ENCODE measurements at places on chromosomes 1 and 21.

DNA sequence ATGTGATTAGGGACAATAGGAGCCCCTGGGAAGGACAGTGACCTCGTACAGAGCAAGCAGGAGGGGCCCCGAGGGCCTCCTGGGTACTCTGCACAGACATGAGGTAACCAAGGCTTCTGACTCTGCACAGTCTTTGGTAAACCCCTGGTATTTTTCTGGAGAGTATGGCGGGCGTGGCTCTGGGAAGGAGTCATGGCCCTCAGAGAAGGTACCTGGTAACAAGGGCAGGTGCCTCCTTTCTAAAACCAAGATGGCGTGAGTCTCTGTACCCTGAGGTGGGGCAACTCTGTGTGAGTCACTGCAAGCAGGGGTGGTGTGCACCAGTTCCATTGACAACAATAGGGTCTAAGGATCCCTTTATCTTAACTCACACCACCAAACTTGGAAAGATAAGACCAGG lies 39.9 kb upstream of the SLC19A1 start:
- no peak for DNase-seq

GRCh38 chr1:181094416-181095212 lies 6.1 kb downstream of the IER5 start:
- DNase-seq: no peak

DNA sequence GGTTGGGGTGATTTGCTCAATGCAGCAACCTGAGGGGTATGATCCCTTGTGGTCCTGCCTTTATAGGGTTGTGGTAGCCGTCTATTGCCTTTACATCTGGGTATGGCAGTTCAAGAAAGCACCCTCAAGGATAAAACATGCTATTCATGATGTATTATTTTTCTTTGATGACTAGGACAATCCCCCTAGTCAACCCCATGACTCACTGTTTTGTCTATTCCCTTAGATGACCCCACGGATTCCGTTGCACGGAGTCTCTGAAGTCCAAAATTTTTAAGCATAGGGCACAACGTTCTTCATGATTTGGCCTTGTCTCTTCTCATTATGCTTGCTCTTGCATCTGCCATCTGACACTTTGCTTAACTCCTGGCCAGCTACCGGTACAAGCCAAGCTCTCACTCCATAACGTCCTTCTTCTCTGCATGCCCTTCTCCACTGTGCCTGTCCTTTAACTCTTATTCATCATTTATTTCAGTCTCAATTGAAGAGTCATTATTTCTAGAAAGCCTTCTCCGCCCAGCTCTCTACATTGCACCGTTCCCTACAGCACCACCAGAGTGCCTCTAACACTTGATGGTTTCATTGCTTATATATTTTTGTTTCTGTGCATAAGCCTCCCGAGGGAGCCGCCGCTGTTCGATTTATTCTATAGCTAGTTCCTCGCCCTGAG lies 838 bp upstream of the DISP1 start:
- DNase-seq: no peak

- no peak for DNase-seq
Measured at GRCh38 chr1:154476791-154477190, 25.2 kb upstream of the TDRD10 start.

- DNase-seq: no peak
Measured at GRCh38 chr1:241802863-241803262, 45.1 kb upstream of the EXO1 start.

DNA sequence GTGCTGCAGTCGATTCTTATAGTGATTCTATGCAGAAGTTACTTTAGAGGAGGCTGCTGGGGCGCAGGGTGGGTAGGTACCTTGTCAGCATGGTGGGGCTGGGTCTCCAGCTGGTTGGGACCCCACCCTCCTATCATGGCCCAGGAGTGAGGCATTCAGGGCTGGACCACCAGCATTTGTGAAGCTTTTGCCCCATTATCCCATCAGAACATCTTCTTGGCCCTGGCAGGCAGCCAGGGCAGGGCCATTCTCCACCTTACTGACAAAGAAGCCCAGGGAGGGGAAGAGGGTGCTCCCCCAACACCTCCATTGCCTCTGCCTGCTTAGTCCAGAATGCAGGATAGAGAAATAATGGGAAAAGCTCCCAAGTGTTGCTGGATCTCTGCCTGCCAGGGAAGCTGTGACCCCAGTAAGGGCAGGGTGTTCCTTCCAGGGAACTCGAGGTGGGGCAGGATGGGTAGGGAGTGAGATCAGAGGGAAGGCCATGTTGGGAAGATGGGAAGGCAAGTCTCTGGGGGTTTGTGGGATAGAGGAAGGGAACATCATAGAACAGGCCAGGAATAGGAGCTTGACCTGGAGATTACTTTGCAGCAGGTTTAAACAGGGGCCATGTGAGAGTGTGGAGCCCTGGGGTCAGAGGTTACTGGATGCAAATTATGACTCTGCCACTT lies 16.2 kb upstream of the SLC2A1 start:
- no peak for DNase-seq

GRCh38 chr1:94345148-94345721 lies 73.0 kb upstream of the ABCD3 start:
- DNase-seq: no peak

GRCh38 chr1:151067185-151067584 lies 3.4 kb upstream of the GABPB2 start:
- DNase-seq: no peak

GRCh38 chr1:198333744-198334143 lies 176.9 kb downstream of the NEK7 start:
- no peak for DNase-seq

GRCh38 chr1:51329443-51330325 lies 678 bp downstream of the TTC39A start:
- no peak for DNase-seq

DNA sequence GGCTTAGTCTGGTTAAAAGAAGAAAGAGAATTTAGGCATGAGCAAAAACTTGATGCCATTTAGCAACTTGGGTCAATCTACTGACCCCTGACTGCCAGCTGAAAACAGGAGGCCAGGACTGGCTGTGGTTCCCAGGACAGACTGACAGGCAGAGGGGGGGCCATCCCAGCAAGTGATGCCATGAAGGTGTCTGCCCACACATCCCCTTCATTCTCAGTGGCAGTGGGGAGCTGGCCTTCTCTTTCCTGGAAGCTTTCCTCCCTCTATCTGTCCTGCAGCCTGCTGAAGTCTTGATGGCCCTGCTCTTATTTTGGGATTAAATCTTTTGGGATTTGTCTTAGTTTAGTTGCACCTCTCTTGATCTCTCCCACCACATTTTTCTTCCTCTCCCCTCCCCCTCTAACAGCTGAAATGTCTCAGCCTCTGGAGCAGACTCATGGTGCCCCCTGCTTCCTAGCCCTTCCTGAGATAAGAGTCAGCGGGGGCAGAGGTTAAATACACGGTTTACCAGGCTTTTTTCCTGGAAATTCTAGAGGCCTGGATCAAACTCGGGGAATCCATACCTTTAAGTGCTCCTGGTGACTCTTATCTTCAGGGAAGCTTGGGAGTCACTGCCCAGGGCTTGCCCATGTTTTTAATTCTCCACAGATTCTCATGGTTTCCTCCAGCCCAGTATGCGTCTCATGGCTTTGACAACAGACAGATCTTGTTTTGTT lies 99.5 kb upstream of the TSPAN2 start:
- no peak for DNase-seq

- no peak for DNase-seq
Measured at GRCh38 chr1:198597690-198598430, 41.0 kb upstream of the PTPRC start.

DNA sequence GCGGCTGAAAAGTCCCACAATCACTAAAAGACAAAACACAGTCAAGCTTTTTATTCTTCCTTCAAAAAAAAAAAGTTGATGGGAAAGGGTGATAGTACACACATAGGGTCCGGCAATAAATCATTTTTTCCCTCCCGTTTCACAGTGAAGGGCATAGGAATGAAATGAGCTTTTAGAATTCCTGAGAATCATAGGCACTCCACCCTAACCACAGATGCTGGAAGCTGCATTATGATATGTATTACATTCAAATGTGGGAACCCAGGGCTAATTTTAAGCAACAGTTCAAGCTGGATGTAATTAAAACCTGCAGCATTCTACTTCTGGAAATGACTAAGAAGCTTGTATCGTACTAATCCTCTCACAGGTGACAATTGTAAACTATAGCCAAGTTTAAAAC lies 75.7 kb upstream of the KCNJ15 start:
- no peak for DNase-seq

- no peak for DNase-seq
Measured at GRCh38 chr1:196063952-196064351, 544.3 kb downstream of the KCNT2 start.

DNA sequence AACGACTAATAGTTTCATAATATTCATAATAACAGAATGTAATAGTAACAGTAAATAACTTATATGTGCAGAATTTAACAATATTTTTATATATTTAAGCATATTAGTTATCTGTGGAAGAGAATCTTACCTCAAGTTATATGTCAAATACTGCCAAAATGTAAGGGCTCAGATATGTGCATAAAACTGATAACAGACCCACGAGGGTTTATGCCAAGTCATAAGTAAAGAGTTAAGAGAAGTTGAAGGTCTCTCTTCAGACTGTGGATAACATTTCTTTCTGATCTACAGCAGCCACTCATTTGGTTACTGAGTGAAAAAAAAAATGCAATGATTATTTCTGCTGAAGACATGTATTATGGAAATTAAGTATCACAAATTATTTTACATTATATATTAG lies 1167.8 kb upstream of the NCAM2 start:
- no peak for DNase-seq

DNA sequence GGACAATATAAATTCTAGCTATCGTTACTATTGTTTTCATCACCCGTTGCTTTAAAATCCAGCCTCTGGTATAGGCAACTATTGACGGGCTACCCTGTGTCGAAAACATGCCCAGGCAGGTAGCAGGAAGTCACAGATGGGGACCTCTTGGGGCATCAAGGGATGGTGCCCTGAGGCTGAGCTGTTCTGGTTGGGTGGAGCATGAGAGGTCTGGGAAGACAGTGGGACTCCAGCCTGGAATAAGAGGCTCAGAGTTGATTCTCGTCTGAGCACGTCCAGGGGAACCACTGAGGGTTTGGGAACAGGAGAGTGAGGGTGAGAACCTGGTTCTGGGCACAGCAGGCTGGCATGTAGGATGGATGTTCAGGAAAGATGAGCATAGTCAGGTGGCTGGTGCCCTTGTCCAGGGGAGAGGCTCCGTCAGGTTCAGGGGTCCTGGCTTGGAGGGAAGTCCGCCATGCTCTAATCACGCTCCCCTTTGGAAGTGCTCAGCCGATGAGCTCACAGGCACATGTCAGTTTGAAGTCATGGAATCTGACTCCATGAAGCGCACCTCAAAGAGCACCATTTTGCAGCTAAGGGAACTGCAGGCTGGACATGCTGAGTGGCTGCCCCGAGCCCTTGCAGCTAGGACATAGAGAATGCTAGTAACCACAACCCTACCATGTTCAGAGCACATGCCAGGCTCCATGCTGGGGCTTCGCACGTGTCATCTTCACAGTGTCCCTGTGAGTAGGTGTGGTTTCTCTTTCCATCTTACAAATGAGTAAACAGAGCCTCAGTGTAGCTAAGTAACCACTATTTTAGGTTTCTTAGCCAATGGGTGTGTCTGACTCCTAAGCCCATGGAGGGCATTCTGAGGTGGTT lies 21.0 kb downstream of the PCSK9 start:
- DNase-seq: peak; percentile 39

GRCh38 chr1:215376544-215377264 lies 190.4 kb upstream of the KCTD3 start:
- DNase-seq: no peak

- no peak for DNase-seq
Measured at GRCh38 chr1:1598720-1599029, 1.3 kb downstream of the FNDC10 start.

- peak; percentile 25 for DNase-seq
Measured at GRCh38 chr1:63148825-63149645, 173.3 kb upstream of the FOXD3 start.

GRCh38 chr1:232628335-232629249 lies 1.3 kb downstream of the SIPA1L2 start:
- DNase-seq: no peak

DNA sequence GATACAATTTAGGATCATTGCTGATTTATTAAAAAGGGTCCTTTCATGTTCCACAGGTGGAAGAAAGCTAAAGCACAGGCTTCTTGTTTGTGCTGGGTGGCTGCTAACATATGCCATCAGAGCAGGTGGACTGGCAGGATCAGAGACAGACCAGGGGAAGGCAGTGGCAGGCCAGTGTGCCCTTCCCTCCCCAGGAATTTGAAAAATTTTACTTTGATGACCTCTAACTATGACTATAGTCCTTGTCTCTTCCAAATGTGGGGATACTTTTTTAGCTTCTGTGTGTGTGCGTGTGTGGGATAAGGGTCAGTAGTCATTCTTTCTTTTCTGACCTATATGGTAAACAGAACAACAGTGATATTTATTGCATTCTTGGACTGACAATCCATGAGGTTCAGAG lies 49.9 kb downstream of the LHX9 start:
- no peak for DNase-seq

DNA sequence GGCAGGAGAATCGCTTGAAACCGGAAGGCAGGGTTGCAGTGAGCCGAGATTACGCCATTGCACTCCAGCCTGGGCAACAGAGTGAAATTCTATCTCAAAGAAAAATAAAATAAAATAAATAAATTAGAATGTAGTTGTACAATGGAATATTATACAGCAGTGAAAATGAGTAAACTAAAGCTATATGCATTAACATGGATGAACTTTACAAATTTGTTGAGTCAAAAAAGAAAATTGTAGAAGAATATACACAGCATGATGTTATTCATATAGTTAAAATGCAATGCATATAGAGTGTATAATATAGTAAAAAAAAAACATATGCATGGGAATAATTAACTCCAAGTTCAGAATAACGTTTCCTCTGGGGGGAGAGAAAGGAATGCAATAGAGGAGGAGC lies 11.0 kb upstream of the NAV1 start:
- no peak for DNase-seq

- DNase-seq: no peak
Measured at GRCh38 chr1:241408170-241408569, 51.2 kb upstream of the RGS7 start.

DNA sequence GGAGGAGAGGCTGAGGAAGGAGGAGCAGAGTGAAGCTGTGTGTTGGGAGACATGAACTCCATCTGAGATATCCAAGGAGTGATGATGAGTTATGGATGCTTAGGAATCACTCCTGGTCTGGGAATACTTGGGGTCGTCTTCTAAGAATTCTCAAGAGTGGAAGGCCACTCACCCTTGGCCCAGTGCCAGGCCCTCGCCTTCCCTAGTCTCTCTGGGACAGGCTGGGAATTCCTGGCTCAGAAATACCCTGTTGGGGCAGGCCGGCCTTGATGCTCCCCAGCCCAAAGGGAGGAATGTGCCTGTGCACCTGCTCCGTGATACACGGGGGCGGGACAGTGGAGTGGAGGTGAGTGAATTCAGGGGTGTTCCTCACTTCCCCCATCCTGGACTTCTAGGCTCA lies 12.6 kb upstream of the LMNA start:
- DNase-seq: no peak

- no peak for DNase-seq
Measured at GRCh38 chr1:66598670-66599069, 64.7 kb downstream of the SGIP1 start.

DNA sequence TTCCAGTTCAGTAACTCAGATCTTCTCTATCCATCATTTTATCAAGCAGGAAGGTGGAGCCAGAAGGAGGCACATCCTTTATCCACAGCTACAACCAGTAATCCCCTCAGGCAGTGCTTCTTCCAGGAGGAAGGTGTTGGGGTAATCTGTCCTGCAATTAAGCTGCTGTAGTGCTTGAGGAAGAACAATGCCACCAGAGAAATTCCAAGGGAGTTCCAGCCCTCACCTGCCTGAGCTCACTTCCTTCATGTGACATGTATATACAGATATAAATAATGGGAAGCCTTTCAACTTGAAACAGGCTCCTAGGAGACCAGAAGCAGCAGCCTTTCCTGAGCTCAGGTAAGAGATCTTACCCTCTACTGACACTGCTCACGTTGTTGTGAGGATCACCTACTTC lies 2.2 kb upstream of the IL20 start:
- no peak for DNase-seq

Measured in stimulated activated CD8-positive, alpha-beta memory T cell treated with anti-CD3 and anti-CD28 coated beads, Interleukin-4, amount 100 ng/mL, for 48 hours (primary cell).